Stimulated activated CD8-positive, alpha-beta memory T cell treated with anti-CD3 and anti-CD28 coated beads, Interleukin-4, amount 100 ng/mL, for 4 hours (primary cell): ENCODE measurements at places on chromosomes 7 and 10.

DNA sequence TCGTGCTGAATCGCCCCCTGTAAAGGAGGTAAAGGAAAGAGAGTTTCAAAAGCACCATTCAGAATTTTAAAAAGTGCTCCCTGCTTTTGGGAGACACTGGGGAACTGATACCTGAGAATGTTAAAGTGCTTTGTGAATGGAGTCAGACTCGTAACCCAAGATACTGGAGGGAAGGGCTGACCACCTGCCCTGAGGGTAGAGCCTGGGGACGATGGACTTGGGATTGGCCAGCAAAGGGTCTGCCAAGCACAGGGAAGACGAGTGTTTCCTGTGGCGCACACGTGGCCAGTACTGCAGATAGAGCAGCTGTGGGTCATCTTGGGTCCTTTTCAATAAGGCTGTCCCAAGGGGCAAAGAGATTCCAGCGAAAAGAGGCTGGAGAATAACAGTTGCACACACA, 1284.1 kb upstream of the AUTS2 start:
- DNase-seq: no peak

DNA sequence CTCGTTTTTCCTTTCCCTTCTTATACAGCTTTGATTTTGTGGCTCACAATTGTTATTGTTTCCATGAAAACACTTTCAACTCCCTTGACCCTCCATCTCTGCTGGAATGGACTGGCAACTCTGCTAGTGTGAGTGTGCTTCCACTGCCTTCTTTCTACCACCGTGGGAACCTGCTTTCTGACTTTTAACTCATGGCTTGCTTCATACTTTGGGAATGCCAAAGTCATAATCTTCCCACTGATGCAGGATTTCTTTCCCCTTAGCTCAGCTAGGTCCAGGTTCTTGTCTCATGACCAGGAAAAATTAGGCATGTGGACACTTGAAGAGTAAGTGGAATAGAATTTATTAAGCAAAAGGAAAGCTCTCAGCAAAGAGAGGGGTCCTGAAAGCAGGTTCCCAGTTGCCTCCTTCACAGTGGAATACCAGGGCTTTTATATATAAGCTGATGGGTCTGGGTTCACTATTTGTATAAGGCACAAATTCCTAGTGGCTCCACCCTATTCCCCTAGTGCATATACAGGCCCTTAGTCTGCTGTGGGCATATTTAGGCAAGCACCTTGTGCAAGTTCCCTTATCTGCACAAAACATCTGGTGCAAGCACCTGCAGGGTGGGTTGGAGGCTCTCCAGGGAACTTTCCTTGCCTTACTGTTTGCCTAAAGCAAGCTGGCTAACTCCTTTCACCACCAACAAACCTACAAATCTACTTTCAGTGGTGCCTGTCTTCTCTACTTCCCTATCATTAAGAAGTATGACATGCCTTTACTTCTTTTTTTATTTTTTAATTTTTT, 119.5 kb downstream of the CFAP58 start:
- DNase-seq: no peak

DNA sequence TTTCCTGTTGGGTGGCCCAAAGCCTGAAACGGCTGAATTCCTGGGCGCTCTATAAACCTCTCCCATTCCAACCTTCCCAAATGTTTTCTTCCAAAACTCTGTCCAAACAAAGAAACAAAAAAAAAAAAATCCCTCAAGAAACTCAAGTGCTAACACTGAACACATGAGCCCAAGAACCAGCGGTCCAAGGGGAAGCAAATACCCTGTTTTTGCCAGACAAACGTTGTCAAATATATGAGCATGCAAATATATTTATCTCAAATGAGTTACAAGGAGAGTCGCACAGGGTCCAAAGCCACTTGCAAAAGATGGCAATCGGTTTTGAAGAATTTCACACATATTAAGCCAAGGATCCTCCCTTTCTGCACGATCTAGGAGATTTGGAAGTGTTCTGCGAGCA, 23.3 kb upstream of the EMX2 start:
- no peak for DNase-seq

- DNase-seq: no peak
Observed at GRCh38 chr10:99234041-99234790, 1.4 kb downstream of the HPSE2 start.

- DNase-seq: no peak
Observed at GRCh38 chr10:101617102-101617823, 29.1 kb downstream of the DPCD start.
